ENCODE measurements at places on chromosomes 5 and 9.

- DNase-seq, result no peak
Observed at GRCh38 chr9:18863791-18864190, 169.2 kb downstream of the SAXO1 start.

GRCh38 chr5:107919969-107920368 lies 249.2 kb upstream of the EFNA5 start:
- DNase-seq, result no peak

- DNase-seq, result no peak
Observed at GRCh38 chr5:154546719-154547118, 68.7 kb upstream of the HAND1 start.

DNA sequence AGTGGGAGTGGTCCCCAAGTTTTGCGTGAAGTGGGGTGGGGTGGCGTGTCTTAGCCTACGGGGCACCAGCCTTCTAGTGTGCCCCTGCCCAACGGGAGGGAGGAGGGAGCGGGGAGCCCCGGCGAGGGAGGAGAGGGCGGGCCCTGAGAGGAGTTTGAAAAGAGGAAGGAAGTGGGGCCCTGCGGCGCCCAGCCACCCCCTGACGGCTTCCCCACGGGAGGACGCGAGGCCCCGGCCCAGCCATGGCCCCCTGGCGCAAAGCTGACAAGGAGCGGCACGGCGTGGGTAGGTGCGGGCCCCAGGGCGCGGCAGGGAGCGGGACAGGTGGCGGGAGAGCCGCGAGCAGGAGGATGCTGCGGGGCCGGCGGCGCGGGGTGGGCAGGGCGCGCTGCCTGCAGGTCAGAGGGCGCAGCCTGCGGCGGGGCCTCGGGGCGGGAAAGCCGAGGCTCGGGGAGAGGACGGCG lies at the start of gene DOCK2:
Gene DOCK2 (plus strand): TSS at position 191 of the 464 bp plus-strand sequence. CDS start 52 bp downstream, at position 243.
- peak; percentile 41 for DNase-seq

- DNase-seq, result no peak
Observed at GRCh38 chr5:168916852-168917251, 337.7 kb upstream of the PANK3 start.

DNA sequence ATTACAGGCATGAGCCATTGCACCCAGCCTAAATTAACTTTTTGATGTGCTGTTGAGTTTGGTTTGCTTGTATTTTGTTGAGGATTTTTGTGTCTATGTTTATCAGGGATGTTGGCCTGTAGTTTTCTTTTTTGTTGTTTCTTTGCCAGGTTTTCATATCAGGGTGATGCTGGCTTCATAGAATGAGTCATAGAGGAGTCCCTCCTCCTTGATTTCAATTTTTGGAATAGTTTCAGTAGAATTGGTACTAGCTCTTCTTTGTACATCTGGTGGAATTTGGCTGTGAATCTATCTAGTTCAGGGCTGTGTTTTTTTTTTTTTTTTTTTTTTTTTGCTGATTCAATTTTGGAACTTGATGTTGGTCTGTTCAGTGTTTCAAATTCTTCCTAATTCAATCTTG lies 1164.3 kb upstream of the DMAC1 start:
- DNase-seq, result no peak

- DNase-seq, result no peak
Observed at GRCh38 chr9:131628459-131629225, 83.3 kb downstream of the PRRT1B start.

DNA sequence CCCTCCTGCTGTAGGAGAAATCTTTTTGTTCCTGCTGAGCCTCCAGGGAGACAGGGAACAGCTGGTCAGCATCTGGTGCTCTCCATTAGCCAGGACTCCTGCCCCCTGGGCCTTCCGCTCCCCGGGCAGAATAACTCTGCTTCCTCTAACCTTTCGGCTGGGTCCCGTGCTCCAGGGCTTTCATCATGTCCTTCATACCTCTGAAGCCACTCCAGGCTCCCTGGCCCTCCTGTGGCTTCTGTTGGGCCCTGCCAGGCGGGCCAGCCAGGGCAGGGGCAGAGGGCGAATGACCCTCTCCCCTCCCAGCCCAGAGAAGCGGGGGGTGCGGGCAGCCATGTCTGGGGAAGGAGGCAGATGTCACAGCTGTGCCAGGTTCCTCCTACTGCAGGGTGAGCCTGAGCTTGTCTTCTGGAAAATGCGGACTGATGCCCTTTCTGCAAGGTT lies 81.7 kb upstream of the LMX1B start:
- DNase-seq, result no peak

DNA sequence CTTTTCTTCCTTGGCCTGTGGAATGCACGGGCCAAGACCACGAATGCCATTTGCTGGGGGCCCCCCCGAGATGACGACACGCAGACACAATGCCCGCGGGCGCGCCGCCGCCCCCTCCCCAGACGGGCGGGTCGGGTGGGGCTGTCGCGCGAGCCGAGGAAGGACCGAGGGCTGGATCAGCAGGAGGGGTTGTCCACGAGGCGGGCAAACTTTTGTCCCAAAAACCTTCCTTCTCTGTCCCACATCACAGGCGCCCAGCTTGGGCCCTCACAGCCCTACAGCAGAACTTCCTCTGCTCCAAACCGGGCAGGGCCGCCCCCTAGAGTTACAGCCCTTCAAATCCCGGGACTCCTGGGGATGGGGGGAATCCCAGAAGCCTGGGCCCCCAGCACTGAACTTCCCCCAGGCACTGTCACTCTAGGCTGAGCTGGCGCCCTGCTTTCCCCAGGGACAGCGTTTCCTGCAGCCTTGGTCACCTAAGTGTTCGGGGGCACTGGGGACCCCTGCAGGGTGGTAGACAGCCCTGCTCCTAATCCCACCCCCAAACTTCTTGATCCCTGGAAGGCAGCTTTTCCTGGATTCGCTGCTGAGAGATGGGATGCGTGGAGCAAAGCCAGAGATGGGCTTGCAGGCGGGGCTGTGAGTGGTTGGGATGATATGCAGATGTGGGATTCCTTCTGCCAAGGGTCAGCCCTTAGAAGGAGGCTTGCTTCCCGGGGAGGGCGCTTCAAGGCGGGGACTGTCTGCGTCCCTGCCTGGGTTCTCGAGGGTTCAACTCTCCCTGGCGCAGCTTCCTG lies 980 bp downstream of the COL5A1 start:
- no peak for DNase-seq

DNA sequence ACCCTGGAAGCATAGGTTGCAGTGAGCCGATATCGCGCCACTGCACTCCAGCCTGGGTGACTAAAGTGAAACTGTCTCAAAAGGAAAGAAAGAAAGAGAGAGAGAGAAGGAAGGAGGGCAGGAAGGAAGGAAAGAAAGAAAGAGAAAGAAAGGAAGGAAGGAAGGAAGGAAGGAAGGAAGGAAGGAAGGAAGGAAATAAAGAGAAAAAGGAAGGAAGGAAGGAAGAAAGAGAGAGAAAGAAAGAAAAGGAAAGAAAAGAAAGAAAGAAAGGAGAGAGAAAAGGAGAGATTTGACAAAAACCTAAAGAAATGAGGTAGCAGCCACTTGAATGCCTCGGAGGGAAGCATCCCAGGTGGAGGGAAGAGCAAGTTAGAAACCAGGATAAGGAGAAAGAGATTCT lies 44.6 kb downstream of the MSX2 start:
- no peak for DNase-seq

DNA sequence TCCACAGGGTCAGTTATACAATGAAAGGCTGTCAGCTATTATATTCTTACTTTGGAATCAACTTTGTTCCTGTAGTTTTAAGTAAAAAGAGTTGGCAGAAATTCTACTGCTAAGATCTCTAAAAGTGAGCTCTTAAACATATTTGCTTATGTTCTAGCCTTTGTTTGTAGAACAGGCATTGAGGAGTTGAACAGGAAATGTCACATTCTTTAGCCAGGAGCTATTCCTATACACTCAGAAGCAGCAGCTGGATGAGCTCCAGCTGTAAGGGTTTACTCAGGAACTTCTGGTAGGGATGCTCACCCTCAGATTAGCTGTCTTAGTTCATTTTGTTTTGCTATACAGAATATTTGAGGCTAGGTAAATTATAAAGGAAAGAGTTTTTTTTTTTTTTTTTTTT lies 22.4 kb upstream of the SPINK14 start:
- DNase-seq, result no peak

- DNase-seq, result no peak
Observed at GRCh38 chr5:83503662-83504061, 32.1 kb downstream of the VCAN start.
